ENCODE measurements at places on chromosomes 3 and 15. TPM values are rescaled to one million over a fixed set of nuclear protein-coding genes. Genes with fewer than 3 reads are reported as not detected.

The HDC gene
- not detected for total RNA-seq

GRCh38 chr15:74809956-74810355 is 2.7 kb upstream of the LMAN1L start:
- DNase-seq = no peak

The NISCH gene
- total RNA-seq = 155 TPM

- no peak for DNase-seq
Measured at GRCh38 chr3:150414959-150415358, 6.9 kb downstream of the TSC22D2 start.

DNA sequence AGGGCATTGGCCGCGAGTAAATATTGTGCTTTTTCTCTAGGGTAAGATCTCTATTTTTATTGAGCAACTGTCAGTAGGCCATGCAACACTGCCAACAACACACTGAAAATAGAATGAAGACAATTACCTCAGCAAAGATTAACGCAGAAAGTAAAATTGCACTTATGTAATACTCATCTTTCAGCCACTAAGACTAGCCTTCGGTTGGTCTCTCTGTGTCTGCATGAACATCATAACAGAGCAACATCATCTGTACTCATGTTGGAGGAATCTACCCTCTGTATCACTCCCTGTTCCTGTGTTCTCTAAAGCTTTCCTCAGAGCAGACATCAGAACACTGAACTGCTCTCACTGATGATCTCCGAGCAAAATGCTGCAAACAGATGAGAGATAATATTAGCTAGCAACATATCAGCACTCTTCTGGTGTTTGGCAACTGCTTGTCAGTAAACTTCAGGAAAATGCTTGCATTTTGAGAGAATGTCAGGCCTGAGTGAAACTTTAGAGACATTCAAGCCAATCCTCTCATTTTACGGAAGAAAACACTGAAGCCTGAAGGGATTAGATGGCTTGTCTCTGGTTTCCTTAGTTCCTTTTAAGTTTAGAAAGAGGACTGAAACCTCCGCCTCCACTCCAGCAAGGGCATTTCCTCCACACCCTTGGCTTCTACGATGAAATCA is 8.4 kb upstream of the LRRC3B start:
- DNase-seq = no peak

The CCR8 gene
- total RNA-seq = 2.2 TPM

DNA sequence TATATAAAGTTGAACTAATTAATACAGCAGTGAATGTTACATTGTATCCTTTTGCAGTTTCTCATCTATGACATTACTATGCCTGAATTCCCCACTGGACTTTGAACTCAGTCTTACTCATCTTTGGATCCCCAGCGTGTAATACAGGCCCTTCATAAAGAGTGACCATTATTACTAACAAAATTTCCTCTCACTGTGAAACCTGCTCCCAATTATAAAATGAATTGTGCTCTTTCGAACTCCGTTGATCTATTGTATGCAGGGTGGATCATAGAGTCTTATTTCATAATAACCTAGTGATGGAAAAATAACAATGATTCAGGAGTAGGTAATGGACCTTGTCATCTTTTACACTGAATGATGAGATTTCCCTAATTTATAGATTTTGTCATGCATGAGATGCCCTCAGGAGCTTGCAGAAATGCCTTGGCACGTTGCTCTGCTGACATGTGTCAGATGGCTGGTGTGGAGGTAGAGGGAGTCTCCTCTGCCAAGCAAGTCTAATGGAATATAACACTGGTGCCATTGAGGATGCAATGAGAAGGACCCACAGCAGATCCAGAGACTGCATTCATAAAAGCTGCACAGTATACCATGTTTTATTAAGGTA is 25.5 kb downstream of the B3GNT5 start:
- no peak for DNase-seq

The KLHL6 gene
- total RNA-seq = 54.1 TPM

DNA sequence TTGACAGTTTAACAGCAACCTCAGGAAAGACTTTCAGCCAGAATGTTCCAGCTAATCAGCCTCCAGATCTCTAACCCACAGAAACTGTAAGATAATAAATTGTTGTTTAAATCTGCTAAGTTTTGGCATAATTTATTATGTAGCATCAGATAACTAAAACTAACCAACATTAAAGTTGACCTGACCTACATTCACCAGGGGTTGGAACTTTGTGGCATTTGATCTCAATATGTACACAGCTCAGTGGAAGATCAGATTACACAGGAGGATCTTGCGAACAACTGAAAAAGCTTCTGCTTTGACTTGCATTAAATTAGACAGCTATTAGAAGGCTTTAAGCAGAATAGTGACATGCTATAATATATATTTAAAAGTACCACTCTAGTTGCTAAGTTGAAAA is 91.4 kb upstream of the POU1F1 start:
- no peak for DNase-seq

DNA sequence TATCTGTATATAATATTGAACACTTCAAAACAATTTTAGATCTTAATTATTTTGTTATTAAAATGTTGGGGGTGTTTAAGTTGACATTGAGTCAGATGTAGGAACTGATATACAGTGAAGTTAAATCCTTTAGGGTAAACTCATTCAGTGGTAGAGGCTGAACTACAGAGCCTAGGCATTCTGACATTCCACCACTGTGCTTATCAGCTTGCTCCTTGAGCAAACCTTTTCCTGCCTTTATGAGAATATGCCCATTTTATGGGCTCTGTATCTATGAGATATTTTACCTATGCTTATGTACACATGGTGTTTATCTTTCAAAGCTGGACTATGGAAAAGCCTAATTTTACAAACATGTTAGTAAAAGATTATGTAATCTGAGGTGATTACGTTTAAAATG is 407.5 kb downstream of the ZBTB20 start:
- DNase-seq = no peak

DNA sequence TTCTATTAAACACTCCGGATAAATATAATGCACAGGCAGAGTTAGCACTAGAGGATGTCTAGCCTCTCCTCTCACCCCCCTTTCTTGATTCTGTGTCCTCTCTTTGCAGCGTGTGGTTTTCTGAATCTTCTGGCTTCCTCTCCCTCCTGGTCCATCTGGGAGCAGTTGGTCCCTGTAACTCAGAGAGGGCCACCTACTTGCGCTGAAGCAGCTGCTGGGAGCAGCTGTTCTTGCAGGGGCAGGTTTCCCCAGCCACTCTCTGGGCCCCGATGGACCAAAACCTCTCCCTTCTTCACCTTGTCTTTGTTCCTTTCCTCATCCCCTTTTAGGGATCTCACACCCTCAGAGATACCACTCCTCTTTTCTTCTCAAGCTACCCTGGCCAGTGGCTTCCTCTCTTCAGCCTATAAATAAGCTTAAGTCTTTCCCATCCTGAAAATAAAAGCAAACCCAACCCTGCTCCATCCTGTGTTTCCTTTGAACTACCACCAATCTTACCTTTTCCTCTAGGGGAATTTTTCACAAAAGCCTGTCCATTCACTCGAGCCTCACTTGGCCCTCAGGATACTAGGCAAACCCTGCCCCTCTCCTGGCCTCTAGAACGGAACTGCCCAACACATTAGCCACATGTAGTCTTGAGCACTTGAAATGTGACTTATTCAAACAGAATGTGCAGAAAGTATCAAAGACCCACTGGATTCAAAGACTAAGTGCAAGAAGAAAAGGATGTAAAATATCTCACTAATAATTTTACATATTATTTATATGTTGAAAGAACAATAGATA is 59.7 kb downstream of the STARD5 start:
- DNase-seq = no peak

DNA sequence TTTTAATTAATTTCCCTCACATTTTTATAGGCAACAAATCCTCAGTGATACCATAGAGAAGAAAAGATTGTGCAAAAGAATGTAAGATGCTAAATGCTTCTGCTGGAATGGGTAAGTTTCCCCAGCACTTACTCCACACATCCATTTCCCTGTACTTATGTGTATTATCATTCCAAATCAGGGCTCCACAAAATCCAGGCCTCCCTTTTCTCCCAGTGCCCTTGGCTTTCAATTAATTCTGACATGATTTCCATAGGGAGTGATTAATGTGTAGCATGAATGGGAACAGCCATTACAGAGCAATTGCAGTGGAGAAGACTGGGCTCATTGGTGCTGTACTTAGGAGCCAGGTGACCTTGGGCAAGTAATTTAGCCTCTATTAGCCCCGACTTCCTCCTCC is 41.3 kb upstream of the UBE2E1 start:
- no peak for DNase-seq

DNA sequence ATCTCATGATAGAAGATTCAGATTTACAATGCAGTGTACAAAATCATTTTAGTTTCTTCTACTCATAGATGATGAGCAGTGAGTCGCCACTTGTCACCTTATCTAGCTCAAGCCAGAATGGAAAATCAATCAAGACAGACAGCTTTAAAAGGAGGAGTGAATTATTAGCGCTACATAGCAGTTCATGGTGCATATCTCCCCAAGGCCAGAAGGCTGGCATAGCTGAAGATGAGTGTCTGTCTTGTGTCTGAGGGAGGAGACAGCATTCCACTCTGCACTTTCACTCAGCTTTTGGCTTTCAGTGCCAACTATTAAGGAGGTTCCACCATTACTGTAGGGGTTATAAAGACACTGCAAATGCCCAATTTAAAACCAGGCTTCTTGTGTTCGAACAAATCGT is 804.1 kb upstream of the LMCD1 start:
- DNase-seq = no peak

The TNNC1 gene
- 2.8 TPM for total RNA-seq

DNA sequence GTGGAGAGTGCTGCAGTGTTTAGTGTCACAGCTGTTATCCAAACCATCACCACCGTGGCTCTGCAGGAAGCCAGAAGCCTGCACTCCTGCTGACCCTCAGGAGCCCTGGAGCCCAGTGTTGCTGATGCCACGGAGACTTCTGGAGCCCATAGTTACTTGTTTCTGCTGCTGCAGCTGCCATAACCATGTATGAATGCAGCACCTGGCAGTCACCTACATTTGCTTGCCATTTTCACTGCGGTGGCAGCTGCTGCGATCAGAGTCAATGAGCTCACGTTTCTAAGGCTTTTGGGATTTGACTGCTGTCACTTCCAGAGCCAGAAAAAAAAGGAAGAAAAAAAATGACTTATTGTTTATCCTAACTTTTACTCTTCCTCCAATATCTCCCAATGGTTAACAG is 299.2 kb upstream of the THRB start:
- DNase-seq = no peak

The SPRED1 gene
- 0.39 TPM for total RNA-seq

The SPATA12 gene
- total RNA-seq = not detected

The SMCO1 gene
- total RNA-seq = not detected
